Erythroblast (primary cell): ENCODE measurements at places on chromosomes 5 and 9.

DNA sequence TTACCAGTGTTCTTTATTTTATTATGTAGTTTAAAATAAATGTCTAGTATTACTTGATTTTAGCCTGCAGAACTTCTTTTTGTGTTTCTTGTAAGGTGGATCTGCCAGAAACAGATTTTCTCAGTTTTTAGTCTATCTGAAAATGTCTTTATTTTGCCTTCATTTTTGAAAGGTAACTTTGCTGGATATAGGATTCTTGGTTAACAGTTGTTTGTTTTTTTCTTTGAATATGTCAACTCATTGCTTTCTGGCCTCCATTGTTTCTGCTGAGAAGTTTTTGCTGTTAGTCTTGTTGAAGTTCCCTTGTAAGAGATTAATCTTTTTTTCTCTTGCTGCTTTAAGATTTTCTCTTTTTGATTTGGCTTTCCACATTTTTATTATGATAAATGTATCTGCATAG, 75.5 kb downstream of the MTREX start:
- peak; percentile 13 for DNase-seq

DNA sequence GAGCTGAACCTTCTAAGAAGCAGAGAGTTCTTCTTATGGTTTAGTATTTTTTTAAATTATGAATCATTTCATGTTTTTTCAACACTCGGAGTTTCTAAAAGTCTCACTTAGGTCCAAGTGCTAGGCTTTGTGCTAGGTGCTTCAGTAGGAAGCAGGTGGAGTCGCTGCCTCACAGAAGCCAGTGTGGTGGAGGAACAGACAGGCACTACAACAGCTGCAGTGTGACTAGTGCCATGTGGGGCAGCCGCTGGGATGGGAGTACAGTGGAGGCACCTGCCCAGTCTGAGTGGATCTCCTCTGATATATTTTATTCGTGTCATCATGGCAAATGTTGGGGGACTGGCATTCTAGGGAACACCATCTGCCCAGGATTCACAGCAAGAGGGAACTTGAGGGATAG, 15.3 kb downstream of the PCDHGC5 start:
- no peak for DNase-seq

- no peak for DNase-seq
Observed at GRCh38 chr5:84249918-84250630, 134.6 kb downstream of the EDIL3 start.

- no peak for DNase-seq
Observed at GRCh38 chr9:77750284-77750683, 102.2 kb upstream of the GNA14 start.

GRCh38 chr5:172602783-172603231, 38.3 kb upstream of the NEURL1B start:
- DNase-seq = no peak

- no peak for DNase-seq
Observed at GRCh38 chr5:159909126-159909525, 7.2 kb upstream of the ADRA1B start.

GRCh38 chr5:147170603-147171002, 64.2 kb upstream of the STK32A start:
- DNase-seq = no peak

DNA sequence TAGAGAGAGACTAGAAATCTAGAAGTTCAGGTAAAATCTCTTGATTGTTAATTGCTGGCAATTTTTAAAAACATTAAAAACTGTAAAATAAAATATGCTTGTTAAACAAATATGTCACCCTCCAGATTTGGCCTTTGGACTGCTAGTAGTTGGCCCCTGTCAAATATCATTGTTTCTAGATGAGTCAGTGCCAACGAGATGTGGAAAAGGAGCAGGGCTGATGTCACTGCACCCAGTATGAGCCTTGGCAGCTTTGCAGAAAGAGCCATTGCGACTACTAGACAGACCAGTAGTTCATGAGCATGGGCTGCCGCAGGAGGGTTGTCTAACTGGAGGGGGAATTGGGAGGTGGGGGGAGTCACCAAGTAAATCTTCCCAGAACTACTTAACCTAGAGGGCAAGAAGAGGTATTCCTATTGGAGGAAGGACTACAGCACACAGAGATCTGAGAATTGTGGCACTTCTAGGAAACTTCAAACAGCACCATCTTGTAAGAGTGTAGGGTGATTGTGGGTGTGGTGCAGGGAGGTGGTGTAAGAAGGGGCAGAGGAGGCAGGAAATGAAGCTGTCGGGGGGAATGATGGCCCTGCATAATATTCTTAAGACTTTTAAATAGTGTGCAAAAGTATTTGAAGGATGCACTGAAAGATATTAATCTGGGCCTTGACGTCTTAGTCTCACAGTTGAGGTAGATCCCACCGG, 7.1 kb upstream of the DOCK2 start:
- no peak for DNase-seq

- no peak for DNase-seq
Observed at GRCh38 chr5:172436078-172436878, 18.0 kb downstream of the SH3PXD2B start.
